ENCODE measurements at places on chromosomes 4 and X.

GRCh38 chrX:102624105-102624504 is 24.8 kb downstream of the ARMCX5 start:
- DNase-seq: no peak

DNA sequence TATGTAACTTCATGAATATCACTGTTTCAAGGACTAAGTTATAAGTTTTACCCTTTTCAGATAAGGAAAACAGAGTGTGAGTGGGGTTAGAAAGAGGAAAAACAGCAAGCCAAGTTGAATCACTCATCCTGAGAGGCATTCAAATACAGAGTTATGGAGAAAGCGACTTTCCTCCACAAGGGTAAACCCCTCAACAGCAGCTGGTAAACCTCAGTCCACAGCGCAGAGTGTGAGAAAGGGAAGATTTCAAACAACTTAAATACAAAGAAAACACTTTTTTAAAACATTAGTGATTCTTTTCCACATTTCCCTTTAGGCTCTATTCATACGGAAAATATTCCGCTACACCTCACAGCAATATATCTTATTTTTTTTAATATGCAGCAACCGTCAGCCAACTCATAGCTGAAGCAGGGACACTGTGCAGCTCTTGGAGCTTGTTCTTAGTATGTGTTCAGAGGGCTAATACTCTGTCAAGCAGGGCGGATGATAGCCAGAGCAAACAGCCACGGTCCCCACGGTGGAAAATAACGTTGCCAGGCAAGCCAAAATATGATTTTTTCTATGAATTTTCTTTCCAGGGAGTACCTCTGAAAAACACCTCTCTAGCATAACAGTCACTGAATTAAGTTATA is 488.9 kb upstream of the FAT1 start:
- no peak for DNase-seq

DNA sequence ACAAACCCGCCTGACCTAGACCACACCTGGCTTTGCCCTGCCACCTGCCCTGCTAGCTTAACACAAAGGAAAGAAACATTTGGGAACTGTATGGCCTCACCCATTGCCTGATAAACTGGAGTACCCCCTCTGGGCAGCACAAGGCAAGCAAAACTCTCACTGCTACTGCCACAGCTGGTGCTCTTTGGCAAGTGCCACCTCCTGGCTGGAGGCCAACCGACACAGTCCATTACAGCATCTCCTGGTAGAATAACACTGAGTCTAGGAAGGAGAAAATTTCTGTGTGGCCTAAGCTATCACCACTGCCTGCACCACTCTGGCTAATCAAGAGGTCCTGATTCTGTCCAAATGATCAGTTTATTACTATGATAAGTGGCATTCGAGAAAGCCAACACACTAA is 18.9 kb upstream of the SPANXN3 start:
- no peak for DNase-seq

GRCh38 chr4:71270901-71271300 is 67.9 kb upstream of the SLC4A4 start:
- peak; percentile 8 for DNase-seq

DNA sequence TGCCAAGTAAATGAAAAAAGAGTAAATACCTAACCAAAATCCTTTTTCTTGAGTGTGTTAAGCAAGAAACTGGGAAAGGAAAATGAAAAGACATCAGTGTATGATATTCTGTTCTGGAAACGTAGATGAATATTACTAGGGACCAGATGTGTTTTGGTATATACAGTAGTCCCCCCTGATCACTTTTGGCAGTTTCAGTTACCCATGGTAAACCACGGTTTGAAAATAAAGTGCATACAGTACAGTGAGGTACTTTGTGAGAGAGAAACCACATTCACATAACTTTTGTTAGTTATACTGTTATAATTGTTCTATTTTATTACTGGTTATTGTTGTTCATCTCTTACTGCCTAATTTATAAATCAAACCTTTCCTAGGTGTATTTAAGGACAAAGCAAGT is 250.9 kb downstream of the TENM3 start:
- no peak for DNase-seq

- DNase-seq: no peak
These were observed 15.1 kb upstream of the CEP135 start for GRCh38 chr4:55933611-55934010.

DNA sequence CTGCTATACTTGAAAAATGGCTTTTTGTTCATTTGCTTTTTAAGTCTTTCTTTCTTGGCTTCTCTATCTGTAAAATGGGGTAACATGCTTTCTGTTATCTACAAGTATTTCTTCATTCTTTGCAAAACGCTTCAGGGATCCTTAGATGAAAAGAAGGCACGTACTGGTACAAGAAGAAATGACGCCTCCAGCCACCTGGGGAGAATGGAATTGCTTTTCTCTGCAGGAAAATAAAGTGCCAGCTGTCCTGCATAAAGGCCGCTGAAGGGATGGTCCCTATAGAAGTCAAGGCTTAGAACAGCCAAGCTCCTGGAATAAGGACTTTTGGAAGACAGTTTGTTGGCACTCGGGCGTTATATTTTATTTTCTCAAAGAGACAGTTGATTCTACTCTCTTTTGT is 210.8 kb upstream of the RASGEF1B start:
- no peak for DNase-seq

- no peak for DNase-seq
These were observed 4.7 kb upstream of the EFNB1 start for GRCh38 chrX:68824152-68824433.

DNA sequence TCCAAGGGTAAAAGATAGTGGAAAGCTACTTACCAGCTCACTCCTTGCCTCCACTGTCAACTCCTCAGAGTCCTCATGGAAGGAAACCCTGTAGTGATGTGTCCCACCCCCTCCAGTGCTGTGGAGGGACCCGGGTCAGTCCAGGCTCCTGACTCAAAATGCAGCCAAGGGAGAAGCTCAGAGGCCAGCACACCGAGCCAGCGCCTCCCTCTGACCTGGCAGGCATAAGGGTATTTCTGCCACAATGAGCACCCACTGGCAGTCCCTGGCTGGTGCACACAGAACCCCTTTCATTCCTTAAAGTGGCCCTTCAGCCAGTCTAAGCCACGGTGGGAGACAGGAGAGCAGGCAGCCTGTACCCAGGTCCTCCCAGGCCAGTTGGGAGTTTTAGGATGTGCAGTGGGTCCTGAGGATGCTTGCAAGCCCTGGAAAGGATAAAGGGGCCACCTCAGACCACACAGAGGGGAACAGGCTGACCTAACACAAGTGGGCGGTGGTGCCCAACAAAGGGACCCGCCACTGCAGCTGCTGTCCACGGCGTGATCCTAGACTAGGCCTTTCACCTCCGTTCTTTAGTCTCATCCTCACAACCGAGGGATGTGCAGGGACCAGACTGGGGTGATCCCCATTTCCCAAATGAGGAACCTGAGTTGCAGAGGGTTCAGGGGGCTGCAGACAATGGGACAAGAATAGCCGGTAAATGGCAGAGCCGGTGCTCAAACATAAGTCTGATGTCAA is 5.7 kb downstream of the JAKMIP1 start:
- DNase-seq: no peak

GRCh38 chr4:25235401-25235800 is 1.6 kb downstream of the PI4K2B start:
- no peak for DNase-seq

- DNase-seq: no peak
These were observed 46.1 kb downstream of the SORCS2 start for GRCh38 chr4:7238300-7238960.

DNA sequence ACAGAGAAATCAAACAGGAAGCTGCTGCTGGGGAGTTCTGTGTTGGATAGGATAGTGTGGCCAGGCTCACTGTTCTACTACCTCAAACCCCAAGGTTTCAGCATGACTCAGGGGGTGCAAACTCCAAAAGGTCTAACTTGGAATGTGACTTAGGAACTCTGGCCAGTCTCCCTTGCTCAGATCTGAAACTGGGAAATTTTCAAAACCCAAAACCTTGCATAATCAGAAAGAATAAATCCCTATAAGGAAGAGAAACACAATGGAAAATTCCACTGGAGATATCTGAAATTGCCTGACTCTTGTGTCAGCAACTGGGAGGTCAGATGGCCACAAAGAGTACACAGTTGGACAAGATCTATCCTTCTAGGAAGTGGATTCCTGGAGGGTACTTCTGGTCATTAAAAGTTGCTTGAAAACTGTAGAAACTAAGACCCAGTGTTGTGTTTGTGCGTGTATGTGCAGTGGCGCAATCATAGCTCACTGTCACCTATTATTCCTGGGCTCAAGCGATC is 58.0 kb downstream of the PPEF2 start:
- DNase-seq: no peak

DNA sequence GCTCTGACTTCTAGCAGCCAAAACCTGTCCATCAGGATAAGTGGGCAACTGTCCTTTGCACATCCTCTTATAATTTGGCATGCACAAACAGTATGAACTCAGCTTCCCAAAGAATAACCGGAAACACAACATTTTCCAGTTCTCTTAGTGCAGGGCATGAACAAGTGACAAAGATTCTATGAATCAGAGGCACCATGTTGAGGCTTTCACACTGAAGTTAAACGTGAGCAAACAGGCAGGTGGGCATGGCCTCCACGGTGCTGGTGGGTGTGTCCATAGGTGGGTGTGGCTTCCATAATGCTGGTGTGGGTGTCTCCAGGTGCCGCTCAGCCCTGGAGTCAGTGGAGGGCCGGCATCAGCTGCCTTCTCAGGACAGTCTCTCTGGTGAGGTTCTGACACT is 196.5 kb downstream of the SMIM20 start:
- no peak for DNase-seq

DNA sequence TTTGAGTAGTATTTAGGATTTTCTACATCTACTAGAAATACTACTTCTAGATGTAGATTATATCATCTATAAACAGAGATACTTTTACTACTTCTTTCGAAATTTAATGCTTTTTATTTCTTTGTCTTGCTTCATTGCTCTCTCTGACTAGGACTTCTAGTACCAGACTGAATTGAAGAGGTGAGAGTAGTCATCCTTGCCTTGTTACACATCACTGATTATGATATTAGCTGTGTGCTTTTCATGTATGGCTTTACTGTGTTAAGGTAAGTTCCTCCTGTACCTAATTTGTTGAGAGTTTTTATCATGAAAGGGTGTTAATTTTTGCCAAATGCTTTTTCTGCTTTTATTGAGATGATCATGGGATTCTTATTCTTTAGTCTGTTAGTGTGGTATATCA is 19.6 kb upstream of the IL2 start:
- DNase-seq: no peak

DNA sequence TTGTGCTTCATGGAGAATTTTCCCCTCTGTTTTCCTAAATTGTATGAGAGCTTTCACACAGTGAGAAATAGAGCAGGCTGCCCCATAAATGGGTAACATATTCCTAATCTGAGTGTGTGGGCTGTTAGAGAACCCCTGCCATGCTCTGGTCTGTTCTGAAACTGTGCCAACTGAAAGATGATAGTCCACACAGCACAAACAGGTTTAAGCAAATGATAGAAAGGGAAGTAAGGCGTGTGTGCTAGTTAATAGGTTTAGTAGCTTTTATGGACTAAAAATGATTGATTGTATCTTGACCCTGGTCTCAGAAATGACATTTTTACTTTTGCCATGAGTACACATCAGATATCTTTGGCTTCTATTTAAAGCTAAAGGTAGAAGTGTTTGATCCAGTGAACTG is 106.2 kb downstream of the PRRG1 start:
- no peak for DNase-seq

- DNase-seq: no peak
These were observed 9.9 kb downstream of the OGT start for GRCh38 chrX:71542825-71543224.

DNA sequence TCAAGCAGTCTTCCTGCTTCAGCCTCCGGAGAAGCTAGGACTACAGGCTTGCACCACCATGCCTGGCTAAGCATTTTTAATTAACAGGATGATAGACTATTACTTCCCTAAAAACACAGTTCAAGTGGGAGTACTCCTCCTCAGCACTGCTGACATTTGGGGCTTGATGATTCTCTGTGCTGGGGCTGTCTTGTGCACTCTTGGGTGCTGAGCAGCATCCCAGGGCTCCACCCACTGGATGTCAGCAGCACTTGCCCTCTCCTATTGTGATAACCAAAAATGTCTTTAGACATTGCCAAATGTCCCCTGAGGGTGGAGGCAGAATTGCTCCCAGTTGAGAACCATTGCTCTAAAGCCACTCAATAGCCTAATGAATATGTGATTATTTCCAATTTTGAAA is 60.4 kb downstream of the CLCN4 start:
- DNase-seq: no peak

DNA sequence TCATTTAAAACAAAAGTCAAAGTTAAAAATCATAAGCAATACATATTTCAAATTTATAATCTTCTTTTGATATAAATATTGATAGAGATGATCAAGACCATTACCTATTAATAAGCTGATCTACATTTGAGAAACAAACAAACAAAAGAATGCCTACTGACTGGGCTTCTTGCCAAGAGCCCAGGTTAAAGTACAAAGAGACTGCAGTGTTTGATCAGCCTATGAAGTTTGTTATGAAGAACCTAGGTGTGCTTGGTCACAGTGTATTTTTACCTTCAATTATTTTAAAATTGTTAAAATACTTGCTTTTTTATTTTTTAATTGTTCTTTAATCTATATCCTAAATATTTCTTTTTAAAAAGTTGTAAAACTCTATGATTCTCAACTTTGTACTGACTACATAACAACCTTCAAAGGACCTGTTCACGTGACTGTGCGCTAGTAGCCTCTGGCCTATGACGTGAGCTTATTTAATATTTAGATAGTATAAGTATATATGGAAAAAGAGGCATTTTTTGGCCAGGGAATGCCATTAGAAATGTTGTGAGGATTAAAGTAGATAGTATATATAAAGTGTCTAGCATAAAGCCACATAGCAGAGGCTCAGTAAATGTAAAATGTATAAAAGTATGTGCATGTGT is 11.4 kb upstream of the SLC39A8 start:
- DNase-seq: no peak

GRCh38 chr4:42489095-42489494 is 91.8 kb downstream of the SHISA3 start:
- no peak for DNase-seq

GRCh38 chr4:6233929-6234328 is 33.6 kb upstream of the JAKMIP1 start:
- no peak for DNase-seq

GRCh38 chr4:151226004-151226932 is 50.7 kb upstream of the PRSS48 start:
- no peak for DNase-seq

- no peak for DNase-seq
These were observed 903.8 kb downstream of the STIM2 start for GRCh38 chr4:27764526-27764837.

DNA sequence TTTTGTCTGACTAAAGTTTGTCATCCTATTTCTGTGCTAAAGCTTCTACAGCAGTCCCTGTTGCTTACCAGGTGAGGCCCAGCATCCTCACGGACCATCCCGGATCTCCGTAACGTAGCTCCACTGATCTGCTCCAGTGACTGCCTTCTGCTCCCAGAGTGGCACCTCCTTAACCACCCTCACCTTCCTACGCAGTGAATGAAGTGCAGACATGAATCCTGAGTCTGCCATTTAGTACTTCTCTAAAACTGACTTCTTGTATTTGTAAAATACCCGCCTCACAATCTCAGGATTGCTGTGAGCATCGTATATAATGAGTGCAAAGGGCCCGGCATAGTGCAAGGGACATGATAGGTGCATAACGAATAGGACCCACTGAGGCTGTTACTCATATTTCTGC is 27.7 kb upstream of the ACSL1 start:
- DNase-seq: no peak
